H4 (cell line): ENCODE measurements at places on chromosomes 3 and 15.

- DNase-seq = no peak
Measured at GRCh38 chr3:170012683-170013400, 25.0 kb upstream of the GPR160 start.

DNA sequence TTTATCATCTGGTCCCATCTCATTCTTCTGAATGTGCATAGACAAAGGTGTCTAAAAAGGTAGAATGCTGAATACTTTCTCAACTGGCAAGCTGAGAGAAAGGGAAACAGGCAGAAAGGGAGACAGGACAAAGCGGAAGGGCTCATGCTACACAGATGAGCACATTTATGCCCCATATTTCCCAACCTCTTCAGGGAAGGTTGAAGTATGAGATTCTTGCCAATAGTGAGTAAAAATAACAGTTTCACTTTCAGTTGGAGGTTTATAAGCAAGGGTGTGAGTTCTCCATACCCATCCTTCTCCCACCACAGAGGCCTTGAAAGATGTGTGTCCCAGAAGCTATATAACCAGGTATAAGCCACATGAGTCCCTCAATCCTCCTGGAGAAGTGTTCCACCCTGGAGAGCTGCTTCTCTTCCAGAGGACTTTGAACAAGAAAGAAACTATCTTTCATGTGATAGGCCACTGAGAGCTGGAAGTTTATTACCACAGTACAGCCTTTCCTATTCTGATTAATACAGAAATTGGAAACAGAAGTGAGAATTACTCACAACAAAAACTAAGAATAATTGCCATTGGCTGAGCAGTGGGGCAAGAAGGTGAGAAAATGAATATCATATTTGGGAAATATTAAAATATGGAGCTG, 709.4 kb upstream of the NR2F2 start:
- peak; percentile 8 for DNase-seq

GRCh38 chr3:59115364-59116232, 65.8 kb upstream of the CFAP20DC start:
- no peak for DNase-seq

GRCh38 chr15:88621789-88622604, 857 bp downstream of the AEN start:
- DNase-seq = no peak

GRCh38 chr3:131883711-131884407, 151.0 kb downstream of the CPNE4 start:
- DNase-seq = no peak
